Activated CD4-positive, alpha-beta T cell treated with anti-CD3 and anti-CD28 coated beads, Interleukin-2, amount 10 ng/mL, durations not matched to agents 24 days and 14 days (primary cell): ENCODE measurements at places on chromosomes 7 and 10.
A peak's percentile ranks its signal among the peaks of the same experiment; 100 is the strongest.

DNA sequence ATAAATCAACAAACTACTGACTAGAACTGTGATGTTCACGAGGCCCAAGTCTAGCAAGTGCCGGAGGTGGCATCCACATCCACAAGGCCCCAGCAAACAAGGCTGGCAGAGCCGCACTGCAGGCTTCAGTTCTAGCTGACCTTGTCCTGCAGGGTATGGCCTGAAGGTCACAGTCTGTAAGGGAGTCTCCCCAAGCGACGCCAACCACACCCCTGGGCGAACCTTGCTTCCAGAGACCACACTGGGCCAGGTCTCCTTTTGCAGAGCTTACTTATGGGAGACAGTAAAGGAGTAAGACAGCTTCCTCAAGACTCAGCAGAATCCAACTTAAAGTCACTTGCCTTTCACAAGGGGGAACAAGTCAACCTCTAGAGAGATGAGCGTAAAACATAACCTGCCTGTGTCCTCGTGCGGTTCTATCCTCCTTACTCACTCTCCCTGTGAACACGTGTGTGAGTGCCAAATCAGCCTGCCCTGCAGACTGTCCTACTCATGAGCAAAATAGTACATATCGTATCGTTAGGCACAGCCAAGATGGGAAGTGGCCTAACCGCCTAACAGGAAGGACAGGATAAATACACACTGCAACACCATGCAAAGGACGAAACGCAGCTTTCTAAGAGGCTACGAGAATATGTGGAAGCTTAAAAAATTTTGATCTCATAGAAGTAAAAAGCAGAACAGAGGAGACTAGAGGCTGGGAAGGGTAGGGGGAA lies 22.7 kb downstream of the FAM53B start:
- no peaks in the 10 kb centered on the region for H3K27me3 ChIP-seq
- H3K4me1 ChIP-seq: peaks cover 73% of the 10 kb centered on the region
- peak; percentile 55 for DNase-seq
- H3K36me3 ChIP-seq: peaks cover 33% of the 10 kb centered on the region
- peak overlapping the region; percentile 46 for H3K4me3 ChIP-seq

DNA sequence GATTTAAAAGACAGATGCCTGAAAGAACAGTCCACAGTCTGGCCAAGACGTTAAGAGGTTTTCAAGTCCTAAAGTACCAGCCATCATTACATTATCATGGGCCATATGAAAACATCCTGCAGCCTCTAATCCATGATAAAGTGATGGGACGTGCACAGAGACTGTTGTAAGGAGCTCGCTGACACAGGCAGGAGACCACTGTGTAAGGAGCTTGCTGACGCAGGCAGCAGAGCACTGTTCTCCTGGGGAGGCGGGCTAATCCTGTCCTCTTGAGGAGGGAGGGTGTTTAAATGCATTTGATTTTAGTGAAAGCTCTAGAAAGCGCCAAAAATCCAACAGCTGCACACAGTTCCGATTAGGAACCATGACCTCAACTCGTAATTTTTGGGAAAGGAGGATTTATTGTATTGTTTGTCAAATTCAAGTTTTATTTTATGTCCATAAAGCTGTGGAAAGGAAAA lies 16.9 kb downstream of the SVIL start:
- no peak for DNase-seq
- peaks cover 1% of the 10 kb centered on the region for H3K27me3 ChIP-seq
- no peak overlapping the region for H3K4me3 ChIP-seq
- no peak overlapping the region for H3K27ac ChIP-seq
- no peaks in the 10 kb centered on the region for H3K4me1 ChIP-seq

GRCh38 chr10:538895-539294 lies 150.6 kb downstream of the DIP2C start:
- no peaks in the 10 kb centered on the region for H3K4me1 ChIP-seq
- H3K27me3 ChIP-seq: peaks cover 22% of the 10 kb centered on the region
- H3K4me3 ChIP-seq: no peak overlapping the region
- DNase-seq: no peak
- H3K27ac ChIP-seq: no peak overlapping the region

DNA sequence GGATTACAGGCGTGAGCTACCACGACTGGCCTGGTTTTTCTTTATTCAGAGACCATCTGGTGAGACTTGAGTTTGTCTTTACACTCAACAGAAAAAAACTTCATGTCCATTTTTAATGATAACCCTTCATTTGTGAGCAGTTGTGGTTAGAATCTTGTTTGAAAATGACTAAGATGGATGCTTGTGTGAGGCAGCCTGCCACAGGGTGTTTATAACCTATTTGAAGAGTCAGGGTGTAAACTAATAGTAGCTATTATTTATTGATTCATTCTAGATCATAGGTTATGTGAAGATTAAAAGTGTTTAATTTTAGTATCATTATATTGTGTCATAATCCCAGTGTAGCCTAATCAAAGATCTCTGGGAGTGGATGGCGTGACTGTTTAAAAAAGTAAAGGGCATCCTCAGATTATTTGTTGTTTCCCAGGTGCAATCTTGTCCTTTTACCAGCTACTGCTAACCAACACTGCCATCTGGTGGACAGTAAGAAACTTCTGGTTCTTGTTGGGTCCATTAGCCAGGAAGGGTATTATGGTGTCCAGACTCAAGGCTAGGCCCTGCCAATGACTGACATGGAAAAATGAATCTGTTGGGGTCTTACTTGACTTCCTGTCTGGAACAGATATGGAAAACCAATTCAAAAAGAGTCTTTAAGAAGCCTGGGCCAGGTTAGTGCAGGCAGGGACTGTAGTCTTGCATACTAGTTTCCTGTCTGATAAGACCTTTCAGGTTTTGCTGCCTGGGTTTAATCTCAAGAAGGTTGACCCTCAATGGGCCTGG lies 24.9 kb downstream of the NRBF2 start:
- H3K27me3 ChIP-seq: no peaks in the 10 kb centered on the region
- H3K4me1 ChIP-seq: peaks cover 19% of the 10 kb centered on the region
- DNase-seq: peak; percentile 84
- H3K4me3 ChIP-seq: no peak overlapping the region
- H3K36me3 ChIP-seq: peaks cover 24% of the 10 kb centered on the region

- no peak overlapping the region for H3K4me3 ChIP-seq
- H3K4me1 ChIP-seq: peaks cover 4% of the 10 kb centered on the region
- DNase-seq: no peak
Observed at GRCh38 chr7:155496267-155497005, 38.5 kb downstream of the EN2 start.

- no peak overlapping the region for H3K27ac ChIP-seq
- no peak for DNase-seq
- no peaks in the 10 kb centered on the region for H3K27me3 ChIP-seq
Observed at GRCh38 chr7:158374586-158374985, 213.0 kb downstream of the PTPRN2 start.
